ENCODE measurements at places on chromosomes 12 and 14.

DNA sequence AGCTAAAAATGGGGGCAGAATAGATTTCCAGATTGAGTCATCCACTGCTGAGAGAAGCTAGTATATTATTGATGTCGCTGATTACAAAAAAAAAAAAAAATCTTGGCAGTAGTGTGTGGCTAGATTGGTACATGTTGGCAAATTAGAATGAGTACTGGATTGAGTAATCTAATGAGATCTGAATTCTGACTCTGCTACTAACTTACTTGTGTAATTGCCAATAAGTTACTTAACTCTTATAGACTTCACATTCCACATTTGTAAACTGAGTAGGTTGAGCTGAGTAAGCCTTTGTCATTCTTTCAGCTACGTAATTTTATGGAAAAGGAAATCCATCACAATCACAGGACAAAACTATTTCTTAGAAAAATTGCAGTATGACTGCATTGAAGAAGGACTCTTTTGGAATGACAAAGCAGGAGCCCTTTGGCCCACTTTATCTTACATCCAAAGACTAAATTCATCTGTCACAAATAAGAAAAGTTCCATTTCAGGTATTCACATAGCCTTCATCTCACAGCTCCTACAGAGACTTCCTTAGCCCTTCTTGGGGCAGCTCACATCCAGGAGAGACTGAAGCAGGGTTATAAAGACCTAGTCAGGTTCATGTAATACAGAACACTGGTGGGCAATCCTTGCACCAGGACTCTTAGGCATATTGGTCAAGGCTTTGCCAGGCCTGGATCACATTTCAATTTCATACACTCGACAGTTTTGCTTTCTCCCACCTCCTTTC, 197.3 kb upstream of the CPNE8 start:
- no peaks in the 10 kb centered on the region for H3K36me3 ChIP-seq
- no peaks in the 10 kb centered on the region for H3K4me1 ChIP-seq
- DNase-seq, result no peak

GRCh38 chr12:81206429-81206828, 128.6 kb downstream of the ACSS3 start:
- H3K4me1 ChIP-seq, result no peaks in the 10 kb centered on the region
- DNase-seq, result no peak
- no peaks in the 10 kb centered on the region for H3K27me3 ChIP-seq
- no peak overlapping the region for H3K27ac ChIP-seq
- H3K4me3 ChIP-seq, result no peak overlapping the region

DNA sequence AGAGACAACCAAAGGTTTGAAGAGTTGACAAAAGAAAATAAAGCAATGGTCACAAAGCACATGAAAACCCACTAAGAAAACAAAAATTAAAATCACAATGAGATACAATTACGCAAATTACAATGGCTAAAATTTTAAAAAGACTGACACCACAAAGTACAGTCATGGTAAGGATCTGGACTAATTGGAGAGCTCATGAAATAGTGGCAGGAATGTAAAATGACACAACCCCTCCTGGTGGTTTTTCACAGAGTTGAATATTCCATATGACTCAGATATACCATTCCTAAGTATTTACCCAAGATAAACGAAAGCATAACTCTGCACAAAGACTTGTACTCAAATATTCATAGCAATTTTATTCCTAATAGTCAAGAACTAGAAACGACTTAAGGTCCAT, 65.9 kb downstream of the NOVA1 start:
- no peaks in the 10 kb centered on the region for H3K4me1 ChIP-seq
- no peak overlapping the region for H3K4me3 ChIP-seq
- H3K36me3 ChIP-seq, result no peaks in the 10 kb centered on the region
- DNase-seq, result no peak
- H3K27me3 ChIP-seq, result no peaks in the 10 kb centered on the region

DNA sequence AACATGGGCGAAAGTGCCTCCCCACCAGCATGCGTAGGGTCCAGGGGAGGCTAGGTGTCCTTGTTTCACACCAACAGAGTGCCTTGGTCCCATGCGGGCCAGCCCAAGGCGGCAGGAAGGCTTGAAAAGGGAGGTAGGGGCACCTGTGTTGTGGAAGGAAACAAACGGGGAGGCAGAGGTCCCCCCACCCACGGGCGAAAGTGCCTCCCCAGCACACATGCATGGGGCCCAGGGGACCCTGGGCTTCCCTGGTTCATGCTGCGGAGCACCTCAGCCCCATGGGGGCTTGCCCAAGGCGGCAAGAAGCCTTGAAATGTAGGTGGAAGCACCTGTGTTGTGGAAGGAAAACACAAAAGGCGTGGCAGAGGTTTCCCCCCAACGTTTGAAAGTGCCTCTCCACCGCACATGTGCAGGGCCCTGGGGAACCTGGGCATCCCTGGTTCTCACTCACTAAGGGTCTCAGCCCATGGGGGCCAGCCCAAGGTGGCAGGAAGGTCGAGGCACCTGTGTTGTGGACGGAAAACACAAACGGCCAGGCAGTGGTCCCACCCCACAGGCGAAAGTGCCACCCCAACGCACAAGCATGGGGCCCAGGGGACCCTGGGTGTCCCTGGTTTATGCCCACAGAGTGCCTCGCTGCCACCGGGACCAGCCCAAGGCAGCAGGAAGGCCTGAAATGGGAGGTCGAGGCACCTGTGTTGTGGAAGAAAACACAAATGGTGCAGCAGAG, 374.7 kb downstream of the ALG10 start:
- H3K27ac ChIP-seq, result no peak overlapping the region
- no peaks in the 10 kb centered on the region for H3K4me1 ChIP-seq
- no peak overlapping the region for H3K4me3 ChIP-seq
- H3K36me3 ChIP-seq, result no peaks in the 10 kb centered on the region

DNA sequence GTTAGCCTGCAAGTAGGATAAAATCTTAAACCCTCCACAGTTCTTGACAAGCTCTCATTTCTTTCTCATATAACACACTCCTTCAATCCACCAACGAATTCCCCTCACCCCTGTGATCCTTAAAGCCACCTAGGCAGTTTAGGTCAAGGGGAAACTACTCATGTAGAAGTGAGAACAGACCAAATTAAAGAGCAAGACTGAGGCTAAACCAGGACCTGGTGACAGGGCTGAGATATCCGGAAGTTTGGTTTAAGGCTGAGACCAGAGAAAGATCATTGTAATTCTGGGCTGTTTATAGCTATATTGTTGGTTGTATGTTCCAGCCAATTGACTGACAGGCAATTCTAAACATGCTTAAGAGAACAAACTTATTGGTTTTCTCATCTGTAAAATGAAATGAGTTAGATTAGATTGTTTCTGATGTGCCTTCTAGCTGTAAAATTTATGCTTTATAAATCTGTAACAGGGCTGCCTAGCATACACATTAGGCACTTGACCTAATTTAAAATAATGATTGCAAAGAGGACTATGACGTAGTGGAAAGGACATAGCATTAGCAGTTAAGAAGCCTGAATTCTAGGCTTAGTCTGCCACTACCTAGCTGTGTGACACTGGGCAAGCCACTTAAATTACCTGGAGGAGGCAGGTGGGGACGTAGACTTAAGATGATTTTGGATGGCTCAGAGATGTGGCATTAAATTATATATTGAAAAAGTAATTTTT, 53.9 kb upstream of the PTGR2 start:
- H3K36me3 ChIP-seq, result no peaks in the 10 kb centered on the region
- H3K27me3 ChIP-seq, result no peaks in the 10 kb centered on the region
- H3K4me3 ChIP-seq, result no peak overlapping the region
- H3K4me1 ChIP-seq, result peaks cover 21% of the 10 kb centered on the region
